Stomach (tissue), 19 donors: ENCODE measurements at places on chromosomes 4 and X. TPM values are rescaled to one million over a fixed set of nuclear protein-coding genes. Genes with fewer than 3 reads are reported as not detected.

DNA sequence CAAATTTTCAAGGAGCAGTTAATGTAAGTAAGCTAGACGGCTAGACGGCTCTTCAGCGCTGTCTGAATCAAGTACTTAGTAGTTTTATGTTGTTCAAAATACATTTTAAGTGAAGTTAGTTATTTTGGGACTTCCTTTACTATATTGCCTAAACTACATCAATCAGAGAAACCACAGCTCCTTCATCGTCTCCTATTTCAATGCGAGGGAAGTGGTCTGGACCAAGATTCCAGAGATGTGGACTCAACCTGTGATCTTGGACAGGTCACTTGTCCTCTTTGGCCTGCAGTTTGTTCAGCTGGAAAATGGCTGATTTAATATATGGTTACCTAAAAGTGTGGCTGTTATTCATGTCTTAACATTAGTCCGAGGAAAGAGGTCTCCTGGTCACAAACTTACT, 10.6 kb downstream of the ING2 start:
- DNase-seq: no peak

GSPT2 gene
- 3.1 TPM for polyA plus RNA-seq

- peak; percentile 60 for DNase-seq
These were observed 13.7 kb downstream of the SCD5 start for GRCh38 chr4:82784681-82785610.

- no peak for DNase-seq
These were observed 5.4 kb upstream of the ACSL1 start for GRCh38 chr4:184831153-184831552.

CTSO gene
- polyA plus RNA-seq: 6.3 TPM

CXCL10 gene
- 25.6 TPM for polyA plus RNA-seq

GRCh38 chr4:165203541-165204461, 3.6 kb upstream of the KLHL2 start:
- DNase-seq: no peak

DNA sequence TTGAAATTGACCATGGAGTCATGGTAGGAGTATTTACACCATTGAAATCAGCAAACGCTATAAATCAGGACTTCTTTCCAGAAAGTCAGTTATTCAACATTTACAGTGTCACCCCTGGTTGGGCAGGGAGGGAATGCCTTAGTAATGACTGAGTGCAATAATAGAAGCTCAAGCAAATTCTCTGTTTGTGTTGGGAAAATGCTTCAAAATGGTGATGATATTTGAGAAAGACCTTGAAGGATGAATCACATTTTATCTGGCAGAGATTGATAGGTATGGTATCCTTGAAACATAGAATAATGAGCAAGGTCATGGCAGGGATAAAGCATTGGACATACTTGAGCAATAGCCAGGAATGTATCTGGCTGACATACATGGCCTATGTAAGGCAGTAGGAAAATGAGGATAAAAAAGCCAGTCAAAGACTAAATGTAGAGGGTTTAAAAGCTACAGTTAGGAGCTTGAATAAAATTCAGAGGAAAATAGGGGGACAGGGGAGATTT, 248.7 kb downstream of the FMR1NB start:
- no peak for DNase-seq

DNA sequence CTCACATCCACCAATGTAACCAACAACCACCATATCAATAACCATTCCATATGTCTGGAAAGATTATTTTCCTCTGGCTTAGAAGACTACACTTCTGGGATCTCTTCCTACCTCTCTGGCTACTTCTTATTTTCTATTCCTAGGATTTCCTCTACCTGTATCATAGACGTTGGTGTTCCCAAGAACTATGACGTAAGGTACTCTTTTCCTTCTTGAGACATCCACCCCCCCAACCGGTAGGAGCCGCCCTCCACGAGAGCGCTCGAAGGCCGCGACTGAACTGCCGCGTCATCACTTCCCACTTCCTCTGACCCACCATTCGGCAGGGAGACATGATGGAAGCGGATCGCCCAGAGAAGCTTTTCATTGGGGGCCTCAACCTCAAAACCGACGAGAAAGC, at the start of gene RBMXL3:
TSS of gene RBMXL3 (plus strand) at position 301 of the 400 bp plus-strand sequence. CDS start at position 333, 32 bp downstream.
- no peak for DNase-seq

DNA sequence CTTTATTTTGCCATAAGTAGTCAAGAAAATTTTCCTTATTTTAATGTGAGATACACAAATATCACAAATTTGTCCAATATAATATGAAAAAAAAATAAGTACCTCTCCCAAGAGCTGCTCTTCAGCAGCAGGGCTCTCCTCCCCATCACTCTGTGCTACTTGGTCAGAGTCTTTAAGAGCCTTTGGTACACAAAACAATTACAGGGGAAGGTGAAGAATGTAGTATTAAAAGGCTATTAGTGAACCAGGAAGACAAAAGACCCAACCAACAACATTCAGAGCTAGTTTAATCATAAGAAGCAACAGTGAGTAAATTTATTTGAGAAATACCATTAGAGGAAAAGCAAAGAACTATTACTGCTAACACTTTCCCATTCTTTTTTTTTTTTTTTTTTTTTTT, 29.4 kb downstream of the SEC31A start:
- no peak for DNase-seq

DNA sequence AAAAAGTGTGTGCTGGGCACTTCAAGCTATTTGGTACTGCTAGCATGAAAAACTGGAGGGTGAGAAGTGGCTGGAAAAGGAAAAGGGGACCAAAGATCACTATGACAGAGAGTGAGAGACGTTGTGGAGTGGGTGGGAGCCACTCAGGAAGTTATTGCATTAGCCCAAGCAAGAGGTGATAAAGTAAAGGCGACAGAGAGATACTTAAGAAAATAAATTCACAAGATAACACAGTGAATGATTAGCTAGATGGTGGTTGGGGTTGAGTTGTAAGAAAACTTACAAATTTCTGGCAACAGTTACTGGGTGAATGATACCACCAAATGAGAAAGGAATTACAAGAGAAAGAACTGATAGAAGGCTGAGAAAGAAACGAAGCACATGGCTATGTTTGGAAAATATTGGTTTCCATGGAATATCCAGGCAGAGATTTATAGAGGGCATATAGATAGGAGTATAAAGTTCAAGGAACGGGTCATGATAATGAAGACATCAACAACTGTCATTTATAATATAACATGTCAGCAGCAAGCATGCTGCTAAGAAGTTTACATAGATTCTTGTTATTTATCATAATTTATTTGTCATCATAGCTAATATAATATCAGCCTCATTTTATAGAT, 60.7 kb downstream of the CASK start:
- peak; percentile 2 for DNase-seq

- DNase-seq: no peak
These were observed 58.0 kb downstream of the PPEF2 start for GRCh38 chr4:75844151-75844662.

- peak; percentile 60 for DNase-seq
These were observed 1.3 kb downstream of the MSX1 start for GRCh38 chr4:4860600-4861389.

DNA sequence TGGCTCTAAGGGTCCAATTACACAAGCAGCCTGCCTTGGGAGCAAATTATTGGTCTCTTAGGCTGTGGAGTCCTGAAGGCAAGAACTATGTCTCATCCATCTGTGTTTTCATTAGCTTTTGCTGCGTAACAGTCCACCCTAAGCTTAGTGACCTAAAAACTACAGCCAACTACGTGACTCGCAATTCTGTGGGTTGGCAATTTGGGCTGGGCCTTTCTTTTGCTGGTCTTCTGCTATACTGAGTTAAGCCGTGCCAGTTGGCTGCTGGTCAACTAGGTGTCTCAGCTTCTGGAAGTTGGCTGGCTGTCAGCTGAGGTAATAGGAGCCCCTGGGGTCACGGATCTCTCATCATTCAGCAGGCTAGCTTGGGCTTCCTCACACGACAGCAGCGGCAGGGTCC, 205.6 kb upstream of the S100G start:
- DNase-seq: no peak

MAP7D3 gene
- 2.4 TPM for polyA plus RNA-seq

GRCh38 chr4:145580906-145581305, 38.3 kb upstream of the MMAA start:
- no peak for DNase-seq

DNA sequence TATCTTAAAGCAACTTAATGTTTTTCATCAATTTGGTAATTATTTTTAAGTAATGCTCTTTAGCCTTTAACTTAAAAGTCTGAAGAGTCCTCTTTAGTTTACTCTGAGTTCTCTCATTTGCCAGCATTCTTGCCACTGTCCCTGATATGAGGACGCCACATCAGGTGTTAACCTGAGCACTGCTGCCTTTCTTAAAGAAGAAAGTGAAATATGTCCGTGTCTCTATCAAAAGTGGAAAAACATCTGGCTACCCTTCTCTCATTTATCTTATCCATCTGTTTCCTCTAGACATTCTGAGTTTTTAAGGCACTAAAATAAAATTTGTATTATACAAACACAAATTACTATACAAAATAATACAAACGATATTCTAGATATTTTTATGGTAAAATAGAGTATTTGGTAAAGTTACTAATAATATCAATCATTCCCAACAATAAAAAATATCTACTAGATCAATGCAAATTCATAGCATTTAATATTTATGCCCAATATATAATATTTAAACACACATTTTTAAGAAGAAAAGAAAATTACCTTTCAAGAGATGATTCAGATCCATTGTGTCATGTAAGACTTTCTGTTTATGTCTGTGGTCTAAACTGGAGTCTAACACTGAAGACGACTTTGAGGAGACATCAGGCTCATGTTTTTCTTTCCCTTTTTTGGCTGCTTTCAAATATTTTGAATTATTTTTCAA, 14.0 kb downstream of the CFAP97 start:
- DNase-seq: no peak

- no peak for DNase-seq
These were observed 1442.8 kb upstream of the PCDH7 start for GRCh38 chr4:29277381-29277780.

DNA sequence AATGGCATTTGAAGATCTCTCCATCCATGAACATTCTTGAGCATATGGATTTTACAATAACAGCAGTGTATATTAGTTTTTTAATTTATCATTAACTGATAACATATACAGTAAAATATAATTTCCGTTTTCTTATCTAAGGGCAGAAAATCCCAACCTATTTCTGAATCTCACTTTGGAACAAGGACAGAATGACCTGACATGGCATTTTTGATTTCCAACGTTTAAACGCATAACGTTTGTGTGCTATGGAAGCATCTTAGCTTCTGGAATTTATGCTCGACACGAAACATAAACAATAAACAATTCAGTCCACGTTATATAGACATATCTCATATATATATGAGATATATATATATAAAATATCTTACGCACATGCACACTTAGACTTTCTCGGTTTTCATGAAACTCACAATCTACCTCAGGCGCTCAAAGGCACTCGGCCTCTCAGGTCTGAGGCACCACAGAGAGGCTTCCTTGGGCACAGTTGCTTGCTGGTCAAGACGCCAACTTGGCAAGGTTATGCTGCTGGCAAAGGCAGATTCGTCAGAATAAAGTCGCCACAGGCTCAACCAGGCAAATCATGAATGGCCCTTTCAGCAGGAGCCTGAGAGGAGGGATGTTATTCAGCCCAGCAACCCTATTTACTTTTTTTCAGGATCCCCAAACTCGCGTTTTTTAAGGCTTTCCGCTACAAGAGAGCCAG, 1.0 kb upstream of the UGT8 start:
- peak; percentile 24 for DNase-seq

TLR3 gene
- 0.92 TPM for polyA plus RNA-seq

MAGED4 gene
- 4.1 TPM for polyA plus RNA-seq

USP11 gene
- polyA plus RNA-seq: 13.9 TPM

BEX1 gene
- 8.6 TPM for polyA plus RNA-seq

- DNase-seq: peak; percentile 46
These were observed 722 bp downstream of the SLC10A7 start for GRCh38 chr4:146520896-146521540.

DNA sequence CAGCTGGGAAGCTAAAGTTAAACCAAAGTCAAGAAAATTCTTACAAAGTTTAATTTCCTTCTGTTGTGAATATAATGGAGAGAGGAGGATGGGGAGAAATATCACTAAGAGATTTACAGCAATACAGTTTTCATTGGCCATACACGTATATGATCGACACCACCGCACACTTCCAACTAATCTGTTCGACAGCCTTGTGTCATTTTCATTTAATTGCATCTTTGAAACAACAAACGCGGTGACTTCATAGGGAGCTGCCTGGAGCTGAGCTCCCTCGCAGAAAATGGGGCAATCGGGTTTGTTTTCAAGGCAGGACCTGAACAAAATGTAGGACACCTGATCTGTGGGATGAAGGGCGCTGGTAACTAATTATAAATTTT, 1.3 kb downstream of the PTPN13 start:
- DNase-seq: peak; percentile 43

DNA sequence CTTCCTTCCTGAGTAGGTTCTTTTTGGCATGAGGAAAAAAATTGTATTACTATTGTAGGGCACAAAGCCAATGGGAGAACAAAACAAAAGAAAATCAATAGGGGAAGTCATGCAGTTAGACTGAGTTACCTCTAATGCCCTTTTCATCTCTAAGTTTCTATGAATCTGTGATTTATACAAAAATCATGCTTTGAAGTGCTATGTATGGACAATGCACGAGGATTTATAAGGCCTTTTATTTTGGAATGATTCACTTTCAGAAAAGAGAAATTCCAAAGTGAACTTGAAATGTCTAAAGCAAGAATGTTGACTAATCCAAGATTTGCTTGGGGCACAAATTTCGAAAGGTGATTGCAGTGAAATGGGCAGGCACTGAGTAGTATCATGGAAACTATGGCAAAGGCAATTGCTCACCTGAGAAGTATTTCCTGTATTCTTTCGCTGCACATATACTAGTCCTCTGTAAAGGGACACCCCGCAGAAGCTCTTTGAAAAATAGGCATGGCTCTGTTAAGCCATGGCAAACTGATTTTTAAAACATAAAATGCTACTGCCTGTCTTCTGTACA, 52.8 kb downstream of the ADGRG4 start:
- no peak for DNase-seq

- DNase-seq: peak; percentile 60
These were observed 4.3 kb upstream of the SH3BP2 start for GRCh38 chr4:2788532-2789103.

DNA sequence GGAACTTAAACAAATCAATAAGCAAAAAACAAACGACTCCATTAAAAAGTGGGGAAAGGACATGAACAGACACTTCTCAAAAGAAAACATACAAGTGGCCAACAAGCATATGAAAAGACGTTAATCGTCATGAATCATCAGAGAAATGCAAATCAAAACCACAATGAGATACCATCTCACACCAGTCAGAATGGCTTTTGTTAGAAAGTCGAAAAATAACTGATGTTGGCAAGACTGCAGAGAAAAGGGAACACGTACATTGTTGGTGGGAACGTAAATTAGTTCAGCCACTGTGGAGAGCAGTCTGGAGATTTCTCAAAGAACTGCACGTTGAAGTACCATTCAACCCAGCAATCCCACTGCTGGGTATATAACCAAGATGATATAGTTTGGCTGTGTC, 23.7 kb downstream of the NEUROG2 start:
- DNase-seq: no peak

HEPH gene
- 3.2 TPM for polyA plus RNA-seq

GRCh38 chr4:29521281-29521680, 1198.9 kb upstream of the PCDH7 start:
- no peak for DNase-seq

S100G gene
- polyA plus RNA-seq: not detected

- no peak for DNase-seq
These were observed 2.3 kb downstream of the SPATA4 start for GRCh38 chr4:176193126-176193525.
